ENCODE measurements at places on chromosomes 13 and 19.

GRCh38 chr13:39765801-39766463, 110.5 kb downstream of the COG6 start:
- no peak for DNase-seq

- no peak for DNase-seq
These were observed 532.0 kb downstream of the GPC6 start for GRCh38 chr13:93758575-93758974.

DNA sequence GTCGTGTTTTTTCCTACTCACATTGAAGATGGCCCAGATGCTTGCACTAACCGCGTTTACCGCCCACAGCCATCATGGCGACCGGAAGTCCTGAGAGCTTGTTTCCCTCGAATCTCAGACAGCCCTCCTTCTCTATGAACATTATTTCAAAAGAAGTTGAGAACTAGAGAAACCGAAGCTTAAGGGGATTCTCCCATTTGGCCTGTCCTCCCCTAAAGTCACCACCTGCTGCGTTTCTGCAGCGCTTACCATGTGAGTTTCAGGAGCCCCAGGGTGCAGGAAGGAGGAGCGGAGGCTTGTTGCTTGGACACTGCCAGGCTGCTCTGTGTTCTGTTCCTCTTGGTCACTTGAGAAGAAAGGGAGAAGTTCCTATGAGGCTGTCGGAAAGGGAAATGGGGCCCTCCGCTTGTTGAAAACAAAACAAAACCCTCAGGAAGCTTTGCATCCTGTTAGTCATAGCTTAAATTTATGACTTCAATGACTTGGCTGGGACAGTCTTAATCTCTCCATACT, 6.2 kb downstream of the CARD8 start:
- DNase-seq = no peak

DNA sequence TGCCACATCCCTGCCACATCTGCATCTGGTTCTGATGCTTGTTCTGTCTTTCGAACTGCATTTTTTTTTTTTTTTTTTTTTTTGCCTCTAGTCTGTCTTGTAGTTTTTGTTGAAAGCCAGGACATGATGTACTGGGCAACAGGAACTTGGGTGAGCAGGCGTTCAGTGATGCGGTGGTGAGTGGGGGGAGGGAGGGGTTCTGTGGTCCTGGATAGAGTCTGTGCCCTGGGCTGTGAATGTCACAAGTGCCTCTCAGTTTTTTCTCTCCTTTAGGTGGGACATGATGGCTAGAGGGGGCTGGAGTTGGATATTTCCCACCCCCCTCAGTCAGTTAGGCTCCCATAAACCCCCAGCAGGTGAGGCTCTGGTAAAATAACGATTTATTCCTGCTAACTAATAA, 3.5 kb downstream of the CEACAM4 start:
- DNase-seq = no peak

GRCh38 chr13:37797631-37798030, 71.9 kb downstream of the TRPC4 start:
- no peak for DNase-seq

DNA sequence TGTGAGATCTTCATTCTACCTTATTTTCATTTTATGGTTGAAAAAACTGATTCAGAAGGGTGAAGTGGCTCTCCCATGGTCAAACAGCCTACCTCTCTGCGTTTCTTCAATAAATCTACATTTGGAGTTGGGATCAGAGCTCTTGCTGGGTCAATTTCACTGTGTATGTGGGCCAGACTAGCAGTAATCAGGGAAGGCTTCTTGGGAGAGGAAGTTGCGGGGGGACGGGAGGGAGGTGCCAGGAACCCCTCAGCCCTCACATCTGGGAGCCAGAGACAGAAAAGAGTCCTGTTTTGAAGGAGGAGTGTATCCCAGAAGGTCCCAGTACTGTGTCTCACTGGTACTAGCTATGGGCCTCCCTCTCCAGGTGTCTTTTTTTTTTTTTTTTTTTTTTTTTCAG, 934 bp downstream of the KXD1 start:
- no peak for DNase-seq

GRCh38 chr13:92573467-92574057, 653.0 kb upstream of the GPC6 start:
- DNase-seq = no peak

GRCh38 chr19:48685583-48685982, 10.2 kb upstream of the FUT2 start:
- no peak for DNase-seq

GRCh38 chr19:9912551-9913236, 23.6 kb downstream of the OLFM2 start:
- no peak for DNase-seq

DNA sequence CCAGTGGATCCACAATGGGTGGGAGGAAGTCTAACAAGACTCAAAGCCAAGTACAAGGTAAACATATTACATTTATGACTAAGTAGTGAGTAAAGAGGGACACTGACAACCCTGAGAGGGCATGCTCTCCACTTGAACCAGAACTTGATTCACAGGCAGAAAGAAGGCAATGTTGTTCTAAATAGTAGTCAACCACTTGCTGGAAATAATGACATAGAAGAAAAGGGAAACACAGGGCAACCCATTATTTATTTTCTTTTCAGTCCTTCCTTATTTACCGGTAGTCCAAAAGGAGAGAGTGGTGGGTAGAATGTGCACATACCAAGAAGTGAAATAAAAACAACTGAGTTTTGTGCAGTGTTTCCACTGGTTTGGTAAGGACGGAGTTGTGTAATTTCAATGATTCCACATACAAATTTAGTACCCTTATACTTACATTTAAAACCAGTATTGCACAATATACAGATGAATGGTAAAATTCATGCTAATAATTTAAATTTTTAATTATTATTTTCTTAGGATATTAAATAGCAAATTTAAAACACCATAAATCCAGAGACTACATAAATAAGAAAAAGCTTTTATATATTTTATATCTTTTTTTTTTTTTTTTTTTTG, 65.9 kb downstream of the ENOX1 start:
- no peak for DNase-seq

DNA sequence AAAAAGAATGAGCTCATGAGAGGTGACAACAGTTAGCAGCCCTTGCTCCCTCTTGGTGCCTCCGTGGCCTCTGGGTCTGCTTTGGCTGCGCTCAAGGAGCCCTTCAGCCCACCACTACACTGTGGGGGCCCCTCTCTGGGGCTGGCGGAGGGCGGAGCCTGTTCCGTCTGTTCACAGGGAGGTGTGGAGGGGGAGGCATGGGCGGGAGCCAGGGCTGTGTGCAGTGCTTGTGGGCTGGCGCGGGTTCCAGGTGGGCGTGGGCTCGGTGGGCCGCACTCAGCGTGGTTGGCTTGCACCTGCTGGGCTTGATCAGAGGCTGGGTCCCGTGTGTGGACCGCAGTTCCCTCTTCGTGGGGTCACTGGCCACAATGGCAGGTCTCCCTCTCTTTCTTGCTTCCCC, 953.4 kb upstream of the PRR20A start:
- no peak for DNase-seq

- DNase-seq = no peak
These were observed 179.9 kb upstream of the TSHZ3 start for GRCh38 chr19:31529121-31529520.

DNA sequence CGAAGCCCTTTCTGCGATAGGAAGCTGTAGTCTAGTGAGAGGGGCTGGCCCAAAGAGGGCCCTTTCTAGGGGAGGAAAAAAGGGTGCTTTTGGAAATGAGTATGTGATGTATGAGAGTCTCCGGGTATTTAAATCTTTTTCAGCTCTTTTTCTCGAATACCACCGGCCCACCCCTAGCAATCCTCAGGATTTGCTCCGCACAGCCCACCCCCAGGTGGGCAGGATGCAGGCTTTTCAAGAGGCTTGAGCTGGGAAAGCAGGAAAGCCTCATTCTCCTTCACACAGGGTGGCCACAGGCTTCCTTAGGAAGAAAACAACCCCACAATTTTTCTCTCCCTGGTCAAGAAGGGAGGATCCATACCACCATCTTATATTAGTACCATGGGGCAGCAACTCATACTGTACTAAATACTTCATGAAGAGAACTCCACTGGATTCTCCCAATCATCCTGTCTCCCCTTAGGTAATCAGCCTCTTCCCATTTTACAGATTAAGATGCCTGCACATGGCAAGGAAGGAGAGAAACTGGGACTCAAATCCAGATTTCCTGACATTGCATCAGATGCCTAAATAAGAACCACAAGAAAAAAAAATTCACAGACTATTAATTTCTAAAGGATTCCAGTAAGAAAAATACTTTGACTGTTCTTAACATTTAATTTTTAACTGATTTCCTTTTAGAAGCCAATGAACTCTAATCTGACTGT, 84.4 kb downstream of the STK24 start:
- no peak for DNase-seq

DNA sequence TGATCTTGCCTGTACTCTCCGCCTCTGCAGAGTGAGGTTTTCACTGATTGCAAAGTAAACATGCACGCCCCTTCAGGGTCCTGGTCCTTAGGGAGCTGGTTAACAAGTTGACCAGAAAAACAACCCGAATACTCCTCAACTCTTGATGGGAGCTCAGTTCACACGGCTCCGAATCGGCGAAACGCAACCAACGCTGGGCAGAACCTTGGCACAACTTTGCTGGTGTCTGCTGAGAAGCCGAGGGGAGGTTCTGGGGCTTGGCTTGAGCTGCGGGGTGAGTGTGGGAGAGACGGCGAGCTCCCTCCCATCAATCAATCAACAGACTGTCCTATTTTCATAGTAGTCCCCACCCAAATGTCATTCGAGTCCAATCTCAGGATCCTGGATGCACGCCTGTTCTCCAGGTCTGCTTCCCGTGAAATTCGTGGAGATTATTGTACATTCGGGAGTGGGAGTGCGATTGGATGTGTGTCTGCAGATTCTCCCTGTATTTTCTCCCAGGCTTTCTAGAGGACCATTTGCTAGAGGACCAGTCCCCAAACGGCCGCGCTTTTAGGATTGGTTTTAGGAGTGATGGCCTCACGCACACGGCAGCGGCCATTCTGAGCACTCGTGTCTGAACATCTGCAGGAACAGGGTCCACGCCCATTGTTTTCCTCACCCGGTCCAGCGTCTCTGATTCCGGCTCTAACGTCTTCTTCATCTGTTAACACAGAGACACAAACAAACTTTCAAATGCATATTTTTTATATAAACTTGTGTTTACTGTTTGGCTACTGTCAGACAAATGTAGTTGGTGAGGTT, 51.6 kb upstream of the F7 start:
- no peak for DNase-seq

- DNase-seq = no peak
These were observed 255.7 kb downstream of the DLEU7 start for GRCh38 chr13:50587645-50588373.

- no peak for DNase-seq
These were observed 69.8 kb downstream of the KCNRG start for GRCh38 chr13:50085063-50085462.
